ENCODE measurements at places on chromosomes 13 and 19.

- no peak for DNase-seq
These were observed 3.0 kb upstream of the NANOS3 start for GRCh38 chr19:13873834-13874515.

DNA sequence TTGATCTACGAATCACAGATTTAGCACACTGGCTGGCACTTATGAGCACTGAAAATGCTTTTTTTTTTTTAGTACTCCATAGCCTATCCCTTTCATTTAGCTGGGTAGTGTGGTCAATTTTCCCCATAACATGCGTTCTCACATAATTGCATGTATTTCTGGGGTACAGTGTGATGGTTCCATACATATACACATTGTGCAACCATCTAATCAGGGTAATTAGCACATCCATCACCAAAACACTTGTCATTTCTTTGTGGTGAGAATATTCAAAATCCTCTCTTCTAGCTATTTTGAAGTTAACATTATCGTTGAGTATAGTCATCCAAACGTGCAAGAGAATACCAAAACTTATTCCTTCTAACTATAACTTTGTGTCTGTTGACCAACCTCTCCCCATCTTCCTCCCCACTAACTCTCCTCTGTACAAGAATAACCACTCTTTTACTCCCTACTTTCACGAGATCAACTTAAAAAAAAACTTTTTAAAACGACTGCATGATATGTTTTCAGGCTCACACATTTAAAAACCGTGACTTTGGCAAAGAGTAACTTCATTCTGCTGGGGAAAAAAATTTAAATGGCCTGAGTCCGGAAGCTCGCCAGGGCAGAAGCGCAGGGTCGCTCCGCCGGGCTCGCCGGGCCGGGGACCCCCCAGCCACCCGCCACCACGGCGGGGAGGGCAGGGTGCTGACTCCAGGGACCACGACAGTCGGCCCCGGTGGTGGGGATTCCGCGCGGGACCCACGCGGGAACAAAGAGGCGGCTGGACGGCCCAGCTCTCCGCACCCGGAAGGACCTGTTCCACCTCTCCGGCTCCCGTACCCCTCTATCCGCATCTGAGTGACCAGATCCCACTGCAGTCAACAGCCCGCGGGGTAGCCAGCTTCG, 868 bp upstream of the UBAC2 start:
- DNase-seq = no peak

DNA sequence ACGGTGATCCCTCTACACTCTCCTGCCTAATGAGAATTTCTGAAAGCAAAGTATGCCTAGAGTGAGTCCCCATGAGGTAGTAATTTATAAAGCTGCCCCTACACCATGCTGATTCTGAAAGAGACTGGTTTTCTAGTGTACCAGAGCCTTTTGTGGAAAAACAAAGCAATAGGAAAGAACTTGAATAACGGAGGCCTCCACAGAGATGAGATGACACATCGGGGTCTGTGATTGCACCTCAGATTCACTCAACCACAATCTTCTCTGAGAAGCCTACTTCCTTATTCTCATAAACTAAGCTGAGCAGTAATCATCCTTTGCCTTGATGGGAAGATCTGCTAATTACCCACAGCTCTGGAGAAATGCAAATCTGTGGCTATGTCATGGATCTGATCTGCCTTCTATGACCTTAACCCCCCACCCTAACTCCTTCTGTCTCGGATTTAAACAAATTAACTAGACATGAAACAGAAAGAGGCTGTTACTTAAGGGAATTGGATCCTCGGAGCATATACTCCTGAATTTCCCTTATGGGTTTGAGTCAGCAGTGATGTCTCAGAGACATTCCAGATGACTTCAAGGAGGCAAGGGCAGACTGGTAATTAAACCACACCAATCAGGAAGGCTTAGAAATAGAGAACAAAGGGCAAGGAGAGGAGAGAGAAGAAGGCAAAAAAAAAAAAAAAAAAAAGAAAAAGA, 128.0 kb downstream of the DCT start:
- no peak for DNase-seq

- DNase-seq = no peak
These were observed 97.2 kb upstream of the EDNRB start for GRCh38 chr13:78015782-78016181.

DNA sequence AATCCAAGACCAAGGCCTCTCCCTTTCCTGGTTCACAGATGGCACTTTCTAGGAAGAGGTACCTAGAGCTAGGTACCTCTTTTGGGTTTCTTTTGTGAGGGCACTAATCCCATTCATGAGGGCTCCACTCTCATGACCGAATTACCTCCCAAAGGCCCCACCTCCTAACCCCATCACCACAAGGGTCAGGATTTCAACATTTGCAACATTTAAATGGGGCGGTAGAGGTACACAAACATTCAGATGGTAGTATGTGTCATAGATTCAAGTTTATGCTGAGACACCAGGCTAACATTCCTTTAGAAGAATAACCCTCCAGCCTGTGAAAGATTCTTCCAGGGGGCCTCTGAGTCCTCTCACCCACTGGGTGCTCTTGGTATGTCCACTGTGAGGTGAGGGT, 116.3 kb downstream of the FOXO1 start:
- no peak for DNase-seq

DNA sequence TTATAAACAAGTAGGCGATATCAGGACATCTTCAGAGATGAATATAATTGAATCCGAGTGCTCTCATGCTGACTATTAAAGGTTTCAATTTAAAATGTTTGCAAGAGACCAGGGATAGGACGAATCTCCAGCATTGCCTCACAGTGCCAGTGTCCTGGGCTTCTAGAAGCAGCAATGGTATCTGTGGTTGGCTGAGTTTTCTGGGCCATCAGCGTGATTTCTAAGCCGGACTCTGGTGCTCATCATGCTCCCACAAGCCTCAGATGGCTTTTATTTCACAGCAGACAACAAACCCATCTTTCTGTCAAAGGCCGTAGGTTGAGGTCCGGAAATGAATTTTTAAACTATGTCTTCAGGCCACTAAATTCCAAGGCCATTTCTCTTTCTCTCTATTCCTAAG, 187.7 kb downstream of the FOXO1 start:
- no peak for DNase-seq

- no peak for DNase-seq
These were observed 6.9 kb downstream of the HAUS5 start for GRCh38 chr19:35619290-35619923.

- peak; percentile 45 for DNase-seq
These were observed 30.4 kb upstream of the CEACAM21 start for GRCh38 chr19:41545547-41545946.

DNA sequence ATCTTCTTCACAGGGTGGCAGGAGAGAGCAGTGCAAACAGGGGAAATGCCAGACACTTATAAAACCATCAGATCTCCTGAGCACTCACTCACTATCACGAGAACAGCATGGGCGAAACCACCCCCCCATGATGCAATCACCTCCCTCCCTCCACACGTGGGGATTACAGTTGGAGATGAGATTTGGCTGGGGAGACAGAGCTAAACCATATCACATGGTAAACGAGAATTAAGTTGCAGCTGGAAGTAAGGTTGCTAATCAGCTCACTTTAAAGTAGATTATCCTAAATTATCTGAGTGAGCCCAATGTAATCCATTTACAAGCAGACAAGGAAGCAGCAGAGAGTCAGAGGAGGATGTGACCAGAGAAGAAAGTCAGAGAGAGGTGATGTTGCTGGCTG, 102.2 kb upstream of the IPO5 start:
- no peak for DNase-seq

GRCh38 chr13:41398494-41399170, 58.7 kb upstream of the RGCC start:
- no peak for DNase-seq

- peak; percentile 91 for DNase-seq
These were observed 7.5 kb upstream of the ARHGEF18 start for GRCh38 chr19:7340959-7341837.

DNA sequence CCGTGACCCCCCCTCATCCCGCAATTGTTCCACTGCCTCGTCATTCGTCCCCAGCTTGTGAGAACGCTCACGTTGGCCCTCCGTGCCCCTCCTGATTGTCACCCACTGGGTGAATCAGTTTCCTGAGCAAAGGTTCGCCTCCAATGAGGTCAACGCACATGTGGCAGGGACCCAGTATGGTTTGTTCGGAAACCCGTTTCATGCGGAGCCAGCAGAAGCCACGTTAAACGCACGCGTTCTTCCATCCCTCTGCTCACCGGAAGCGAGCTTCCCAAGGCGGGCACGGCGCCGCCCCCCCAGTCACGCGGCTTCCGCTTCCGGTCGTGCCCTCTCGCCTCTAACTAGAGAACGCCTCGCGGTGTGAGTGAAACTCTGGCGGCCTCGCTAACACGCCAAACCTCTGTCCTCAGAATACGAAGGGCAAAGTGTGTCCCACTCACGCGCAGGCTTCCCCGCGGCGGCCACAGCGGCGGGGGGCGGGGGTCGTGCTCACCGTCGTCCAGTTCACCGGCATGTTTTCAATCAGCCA, 18.0 kb upstream of the CFAP97D2 start:
- DNase-seq = no peak

- no peak for DNase-seq
These were observed 4.9 kb upstream of the OLFM2 start for GRCh38 chr19:9941231-9941630.

- DNase-seq = no peak
These were observed 56.8 kb downstream of the POLR1D start for GRCh38 chr13:27678306-27679040.

DNA sequence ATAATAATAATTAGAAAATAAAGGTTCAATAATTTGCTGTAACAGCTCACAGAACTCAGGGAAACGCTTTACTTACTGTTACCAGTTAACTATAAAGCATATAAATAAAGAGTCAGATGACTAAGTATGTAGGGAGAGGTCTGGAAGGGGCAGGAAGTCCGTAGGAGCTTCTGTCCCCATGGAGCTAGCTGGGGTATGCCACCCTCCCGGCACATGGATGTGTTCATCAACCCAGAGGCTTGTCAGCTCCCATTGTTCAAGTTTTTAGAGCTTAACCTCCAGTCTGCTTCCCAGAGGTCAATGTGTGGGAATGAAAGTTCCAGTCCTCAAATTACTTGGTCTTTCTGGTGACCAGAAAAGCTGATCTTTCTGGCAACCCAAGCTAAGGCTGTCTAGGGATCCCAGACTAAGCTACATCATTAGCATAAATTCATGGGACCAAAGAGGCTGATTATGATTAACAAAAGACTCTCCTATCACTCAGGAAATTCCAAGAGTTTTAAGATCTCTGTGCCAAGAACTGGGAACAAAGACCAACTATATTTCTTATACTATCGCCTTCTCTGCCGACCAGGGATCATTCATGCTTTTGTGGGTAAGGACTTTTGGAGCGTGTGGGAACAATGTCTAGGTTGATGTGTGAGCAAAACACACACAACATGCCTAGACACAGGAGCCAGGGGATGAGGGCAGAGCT, 31.7 kb upstream of the ZNF507 start:
- no peak for DNase-seq

DNA sequence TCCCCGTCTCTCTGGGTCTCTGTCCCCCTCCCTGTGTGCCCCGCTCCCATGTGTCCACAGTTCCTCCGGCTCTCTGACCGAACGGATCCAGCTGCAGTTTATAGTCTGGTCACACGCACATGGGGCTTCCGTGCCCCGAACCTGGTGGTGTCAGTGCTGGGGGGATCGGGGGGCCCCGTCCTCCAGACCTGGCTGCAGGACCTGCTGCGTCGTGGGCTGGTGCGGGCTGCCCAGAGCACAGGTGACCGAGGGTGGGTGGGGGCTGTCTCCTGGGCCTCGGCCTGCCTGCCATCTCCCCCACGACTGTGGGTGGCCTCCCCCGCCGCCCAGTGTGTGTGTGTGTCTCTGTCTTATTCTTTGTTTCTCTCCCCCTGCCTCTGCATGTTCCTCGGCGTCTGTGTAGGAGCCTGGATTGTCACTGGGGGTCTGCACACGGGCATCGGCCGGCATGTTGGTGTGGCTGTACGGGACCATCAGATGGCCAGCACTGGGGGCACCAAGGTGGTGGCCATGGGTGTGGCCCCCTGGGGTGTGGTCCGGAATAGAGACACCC, 10.3 kb downstream of the TRPM4 start:
- no peak for DNase-seq

DNA sequence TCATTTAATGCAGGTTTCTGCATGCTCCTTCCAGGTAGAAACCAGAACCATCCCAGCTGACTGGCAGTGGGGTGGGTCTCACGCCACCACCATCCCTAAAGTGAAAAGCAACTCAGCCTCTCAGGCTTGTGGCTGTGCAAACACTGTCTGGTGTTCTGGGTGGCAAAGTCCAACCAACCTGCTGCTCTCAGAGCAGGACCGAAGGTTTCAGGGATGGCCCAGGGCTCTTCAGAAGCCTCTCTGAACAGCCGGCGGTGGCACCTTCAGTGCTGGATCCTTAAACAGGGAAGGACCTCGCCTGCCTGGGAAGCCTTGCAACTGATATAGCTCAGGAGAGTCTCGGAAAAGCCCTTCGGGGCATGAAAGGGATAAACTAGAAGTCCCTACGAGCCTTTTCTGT, 100.8 kb downstream of the COL4A1 start:
- no peak for DNase-seq

DNA sequence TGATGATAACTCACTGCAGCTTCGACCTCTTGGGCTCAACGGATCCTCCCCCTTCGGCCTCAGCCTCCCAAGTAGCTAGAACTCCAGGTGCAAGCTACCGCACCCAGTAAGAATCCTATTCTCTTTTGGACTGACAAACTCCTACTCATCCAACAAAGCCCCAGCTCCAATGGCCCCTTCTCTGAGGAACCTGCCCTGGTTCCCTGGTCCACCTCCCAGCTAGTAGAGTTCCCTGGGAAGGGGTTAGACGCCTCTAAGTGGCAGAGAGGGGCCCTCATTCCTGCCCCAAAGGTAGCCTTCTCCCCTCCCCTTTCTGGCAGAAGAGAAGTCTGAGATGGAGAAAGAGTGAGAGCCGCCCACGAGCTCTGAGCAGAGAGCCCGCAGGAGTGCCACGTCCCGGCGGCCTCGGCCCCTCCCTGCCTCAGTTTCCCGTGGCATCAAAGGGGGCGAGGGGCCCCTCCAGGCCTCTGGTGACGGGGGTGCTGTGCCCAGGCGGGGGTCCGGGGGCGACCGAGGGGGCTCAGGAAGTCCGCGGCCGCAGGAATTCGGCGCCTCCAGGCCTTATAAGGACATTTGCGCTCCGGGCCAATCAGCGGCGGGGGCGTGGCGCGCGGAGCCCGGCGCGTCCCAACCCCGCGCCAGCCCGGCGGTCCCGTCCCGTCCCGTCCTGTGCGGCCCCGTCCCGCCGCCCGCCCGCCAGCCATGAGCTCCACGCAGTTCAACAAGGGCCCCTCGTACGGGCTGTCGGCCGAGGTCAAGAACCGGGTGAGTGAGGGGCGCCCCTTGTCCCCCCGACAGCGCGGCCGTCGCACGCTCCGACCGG, at the start of gene CNN2:
Gene CNN2, plus strand, starts transcription at position 649 of the 823 bp plus-strand sequence. Its CDS starts 54 bp downstream, at position 703.
- peak; percentile 74 for DNase-seq

GRCh38 chr13:85976242-85976641, 177.0 kb upstream of the SLITRK6 start:
- no peak for DNase-seq

DNA sequence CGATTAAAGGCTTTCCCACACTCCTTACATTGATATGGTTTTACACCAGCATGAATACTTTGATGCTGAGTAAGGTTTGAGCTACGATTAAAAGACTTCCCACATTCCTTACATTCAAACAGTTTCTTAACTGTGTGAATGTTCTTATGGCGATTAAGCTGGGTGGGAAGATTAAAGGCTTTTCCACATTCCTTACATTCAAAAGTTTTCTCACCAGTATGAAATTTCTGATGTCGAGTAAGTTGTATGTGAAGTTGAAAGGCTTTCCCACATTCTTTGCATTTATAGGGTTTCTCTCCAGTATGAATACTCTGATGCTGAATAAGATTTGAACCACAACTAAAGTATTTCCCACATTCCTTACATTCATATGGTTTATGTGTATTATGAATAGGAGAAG, 20.0 kb downstream of the ZNF780B start:
- DNase-seq = no peak

GRCh38 chr13:99044764-99045163, 66.9 kb upstream of the DOCK9 start:
- peak; percentile 30 for DNase-seq

Data from CD4-positive, alpha-beta T cell treated with Interleukin-17A for 4 hours (primary cell).